Thymus (tissue), 14 donors: ENCODE measurements at places on chromosomes 3 and 15. TPM values are rescaled to one million over a fixed set of nuclear protein-coding genes. Genes with fewer than 3 reads are reported as not detected.

DNA sequence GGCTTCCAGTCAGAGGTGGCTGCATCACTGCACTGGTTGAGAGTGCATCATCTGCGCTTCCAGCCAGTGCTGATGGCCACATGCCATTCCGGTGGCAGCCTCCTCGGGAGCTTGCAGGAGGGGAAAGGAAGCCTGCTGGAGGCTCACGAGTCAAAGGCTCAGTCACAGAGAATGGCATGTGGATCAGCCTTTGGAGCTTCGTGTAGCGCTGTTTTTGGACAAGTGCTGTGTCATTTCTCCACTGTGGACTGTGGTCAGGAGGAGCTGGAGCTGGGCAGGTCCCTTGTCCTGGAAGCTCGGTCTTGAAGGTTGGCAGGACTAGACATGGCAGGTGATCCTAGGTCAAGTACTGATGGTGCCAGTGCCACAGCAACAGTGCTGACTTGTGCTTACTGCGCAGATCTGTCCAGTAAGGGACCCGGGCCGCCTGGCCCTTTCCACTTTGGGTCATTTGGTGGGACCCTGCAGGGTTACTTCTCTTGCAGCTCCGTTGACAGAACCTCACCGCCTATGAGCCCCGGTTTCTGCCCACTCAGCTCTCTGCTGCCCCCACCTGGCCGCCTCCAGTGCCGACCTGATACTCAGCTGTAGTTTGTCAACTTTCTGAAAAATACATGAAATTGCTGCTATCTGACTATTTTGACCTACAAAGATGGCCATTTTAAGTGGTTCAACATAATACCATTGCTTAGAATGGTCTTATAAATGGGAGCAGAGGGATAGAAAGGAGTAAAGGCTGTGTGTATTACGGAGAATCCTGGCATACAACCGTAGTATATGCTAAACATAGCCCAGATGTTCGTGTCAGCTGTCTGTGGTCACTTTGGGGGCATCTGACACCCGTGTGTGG is 27.6 kb upstream of the TRPM1 start:
- DNase-seq = peak; percentile 53

DNA sequence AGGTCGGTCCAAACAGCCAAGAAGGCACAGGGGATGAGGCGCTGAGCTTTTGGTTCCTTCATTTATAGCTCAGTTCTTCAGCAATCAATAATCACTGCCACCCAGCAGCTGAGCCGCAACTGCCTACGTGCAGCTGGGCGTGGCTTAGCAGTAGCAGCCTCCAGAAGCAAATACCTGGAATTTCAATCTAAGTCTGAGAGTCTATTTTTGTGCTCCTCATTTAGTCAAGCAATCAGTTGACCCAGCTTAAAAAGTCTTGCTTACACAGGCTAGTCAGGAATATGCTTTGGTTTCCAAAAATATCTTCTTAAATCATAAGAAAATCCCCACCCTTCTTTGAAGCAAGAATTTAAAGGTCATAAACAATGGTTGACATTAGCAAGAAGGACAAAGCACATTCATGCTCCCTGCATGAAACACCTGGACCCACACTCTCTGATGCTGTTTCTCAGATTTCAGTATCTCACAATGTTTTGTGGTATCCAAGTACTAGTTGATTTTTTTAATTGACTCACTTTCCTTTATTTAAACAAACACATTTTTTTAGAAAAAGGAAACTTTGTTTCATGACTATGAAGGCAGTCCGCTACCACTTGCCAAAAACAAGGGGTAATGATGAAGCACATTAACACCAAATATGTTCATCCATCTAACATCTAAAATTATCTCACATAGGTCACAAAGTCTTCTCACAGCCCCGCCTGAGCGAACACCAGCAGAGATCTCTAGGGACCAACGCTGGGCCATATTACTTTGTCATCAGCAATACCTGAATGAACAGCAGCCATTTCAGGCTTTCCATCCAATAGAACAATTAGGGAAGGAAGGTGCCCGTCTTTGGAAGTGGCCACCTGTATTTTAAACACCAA is 106.1 kb downstream of the OXNAD1 start:
- DNase-seq = no peak

- no peak for DNase-seq
These were observed 2.7 kb upstream of the LMAN1L start for GRCh38 chr15:74809956-74810355.

GRCh38 chr15:71508081-71508682 is 302.2 kb upstream of the NR2E3 start:
- no peak for DNase-seq

GRCh38 chr15:57591822-57592367 is at the start of gene MYZAP:
MYZAP (plus strand) TSS chr15:57591904; CDS start chr15:57592035, 131 bp downstream.
- DNase-seq = peak; percentile 10

DNA sequence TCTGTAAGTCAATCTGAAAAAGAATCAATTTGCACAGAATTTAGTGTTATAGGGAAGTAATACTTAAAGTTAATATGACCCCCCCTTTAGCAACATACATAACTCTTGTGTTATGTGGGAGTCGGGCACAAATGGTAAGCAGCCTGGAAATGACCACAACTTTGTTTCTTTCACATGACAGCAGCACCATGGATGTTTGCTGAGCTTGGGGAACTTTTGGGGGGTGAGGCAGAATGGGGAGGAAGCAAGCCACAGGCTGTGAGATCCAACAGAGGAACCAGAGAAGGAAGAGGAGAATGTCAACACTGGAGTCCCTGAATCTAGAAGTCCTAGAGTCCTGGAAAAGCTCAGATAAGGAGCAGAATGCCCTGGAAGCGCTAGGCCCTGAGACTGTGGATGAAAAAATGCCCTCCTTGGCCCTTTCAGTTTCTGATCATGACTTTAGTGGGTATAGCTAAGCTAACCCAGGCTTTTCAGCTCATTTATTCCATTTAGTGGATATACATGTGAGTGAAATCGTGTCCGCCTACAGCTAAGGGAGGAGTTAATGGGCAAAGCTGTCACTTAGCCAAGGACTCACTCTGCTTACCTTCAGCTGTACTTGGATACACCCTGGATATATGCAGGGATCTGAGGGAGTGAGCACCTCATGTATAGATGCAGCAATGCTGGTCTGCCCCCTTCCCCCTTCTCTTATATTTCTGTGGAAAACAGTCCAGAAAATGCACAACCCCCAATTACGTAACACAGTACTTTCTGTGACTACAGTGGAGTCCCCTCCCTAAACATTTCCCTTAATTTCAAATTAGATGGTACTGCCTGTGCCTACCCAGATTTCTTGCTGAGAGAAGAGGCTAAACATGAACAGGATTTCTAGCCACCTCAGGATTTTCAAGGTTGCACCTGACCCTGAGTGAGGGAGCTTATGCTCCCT is 39.1 kb downstream of the CFAP91 start:
- DNase-seq = no peak

- no peak for DNase-seq
These were observed 61.2 kb upstream of the ICE2 start for GRCh38 chr15:60540002-60540651.

DNA sequence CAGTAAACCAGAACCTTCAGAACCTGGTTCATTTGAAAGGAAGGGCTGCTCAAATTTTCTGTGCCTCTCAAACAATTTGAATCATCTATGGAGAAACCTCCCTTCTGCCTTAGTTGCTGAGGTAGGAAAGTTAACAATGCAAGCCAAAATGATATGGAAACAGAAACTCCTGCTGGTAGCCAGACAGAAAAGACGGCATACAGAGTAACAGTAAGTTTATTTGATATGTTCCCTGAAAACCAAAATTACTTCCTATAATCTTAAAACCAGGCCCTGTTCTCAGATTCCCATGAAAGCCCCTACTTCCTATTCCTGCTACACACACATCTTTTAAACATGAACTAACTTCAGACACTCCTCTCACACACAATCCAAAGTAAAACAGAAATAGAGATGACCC is 86.2 kb downstream of the TBC1D5 start:
- no peak for DNase-seq

GRCh38 chr3:99927671-99928457 is 110.2 kb downstream of the CMSS1 start:
- no peak for DNase-seq

GPR62 gene
- 0.02 TPM for polyA plus RNA-seq

PLCB2 gene
- polyA plus RNA-seq = 125 TPM

MRAS gene
- 11.7 TPM for polyA plus RNA-seq
